Femur (tissue), 1 donor: ENCODE measurements at places on chromosomes 5 and 9.

DNA sequence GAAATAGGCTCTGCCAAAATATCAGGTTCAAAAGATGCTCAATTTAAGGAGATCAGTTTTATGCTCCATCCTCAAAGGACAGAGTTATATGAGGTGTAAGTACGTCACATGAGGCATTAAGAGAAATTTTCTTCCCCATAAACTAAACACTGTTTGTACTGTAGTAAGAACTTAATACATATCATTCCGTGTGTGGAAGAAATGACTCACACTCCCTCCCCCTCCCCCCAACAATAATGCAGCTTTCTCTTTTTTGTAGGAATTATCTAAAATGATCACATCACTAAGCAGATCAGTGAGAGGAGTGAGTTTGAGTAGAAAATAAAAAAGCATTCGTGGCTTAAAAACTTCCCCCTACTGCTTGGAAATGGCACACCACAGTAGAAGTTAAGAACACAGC lies 2.2 kb downstream of the CDH12 start:
- no peak for DNase-seq

DNA sequence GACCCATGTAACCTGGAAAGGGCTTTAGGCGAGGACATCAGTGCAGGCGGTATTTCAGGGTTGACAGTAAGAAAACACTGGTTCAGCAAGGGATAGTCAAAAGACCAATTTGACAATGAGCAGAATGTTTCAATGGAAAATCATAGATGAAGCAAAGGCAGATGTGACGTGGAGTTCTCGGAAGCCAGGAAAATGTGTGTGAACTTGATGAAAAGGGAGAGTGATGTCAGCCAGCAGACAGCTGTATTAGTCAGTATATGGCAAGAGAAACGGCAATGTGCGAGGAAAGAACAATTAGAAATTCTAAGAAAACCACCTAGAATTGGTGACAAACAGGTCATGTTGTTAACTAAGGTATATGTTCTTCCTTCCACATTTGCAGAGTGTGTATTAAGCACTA lies 503.9 kb upstream of the DAB2 start:
- no peak for DNase-seq

DNA sequence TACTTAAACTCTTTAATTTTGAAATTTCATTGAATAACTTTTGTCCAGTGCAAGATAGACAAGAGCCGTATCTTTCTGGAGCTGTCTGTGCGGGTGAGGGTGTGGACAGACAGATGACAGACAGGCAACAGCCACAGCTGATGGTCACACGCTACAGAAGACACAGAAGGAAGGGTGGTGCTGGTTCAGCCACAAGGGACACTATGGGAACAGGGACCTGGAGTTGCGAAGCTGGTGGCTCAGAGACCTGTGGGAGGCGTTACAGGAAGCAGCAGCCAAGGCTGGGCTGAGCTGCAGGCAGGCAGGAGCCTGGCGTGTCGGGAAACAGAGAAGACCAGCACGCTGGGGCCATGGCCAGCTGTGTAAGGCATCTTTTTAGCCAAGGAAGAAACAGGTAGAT lies 104.4 kb downstream of the WNK2 start:
- DNase-seq: peak; percentile 15

GRCh38 chr5:97101189-97101910 lies 41.1 kb downstream of the LIX1 start:
- DNase-seq: no peak
